A549 treated with GW870086 at 1 μM for 4 hours (cell line): ENCODE measurements at places on chromosomes 4 and X. TPM values are rescaled to one million over a fixed set of nuclear protein-coding genes. Genes with fewer than 3 reads are reported as not detected.

Gene MSX1
- total RNA-seq = 4.8 to 9.4 TPM (median 8.7 TPM) in 5 replicates

Gene PAGE5
- total RNA-seq = not detected in 5 replicates

Gene UGT2B15
- total RNA-seq = 0.06 to 0.17 TPM (median 0.09 TPM) in 3 of 5 replicates, not detected in the others

Gene DMRTC1
- total RNA-seq = not detected in 5 replicates

Gene PDZD4
- total RNA-seq = 2.2 to 4.1 TPM (median 3.4 TPM) in 5 replicates

Gene GUCY1B1
- 0.15 to 0.41 TPM (median 0.25 TPM) in 5 replicates for total RNA-seq

Gene SPACA5
- not detected in 5 replicates for total RNA-seq
